MG63 (cell line): ENCODE measurements at places on chromosomes 16 and 17. TPM values are rescaled to one million over a fixed set of nuclear protein-coding genes. Genes with fewer than 3 reads are reported as not detected.

DNA sequence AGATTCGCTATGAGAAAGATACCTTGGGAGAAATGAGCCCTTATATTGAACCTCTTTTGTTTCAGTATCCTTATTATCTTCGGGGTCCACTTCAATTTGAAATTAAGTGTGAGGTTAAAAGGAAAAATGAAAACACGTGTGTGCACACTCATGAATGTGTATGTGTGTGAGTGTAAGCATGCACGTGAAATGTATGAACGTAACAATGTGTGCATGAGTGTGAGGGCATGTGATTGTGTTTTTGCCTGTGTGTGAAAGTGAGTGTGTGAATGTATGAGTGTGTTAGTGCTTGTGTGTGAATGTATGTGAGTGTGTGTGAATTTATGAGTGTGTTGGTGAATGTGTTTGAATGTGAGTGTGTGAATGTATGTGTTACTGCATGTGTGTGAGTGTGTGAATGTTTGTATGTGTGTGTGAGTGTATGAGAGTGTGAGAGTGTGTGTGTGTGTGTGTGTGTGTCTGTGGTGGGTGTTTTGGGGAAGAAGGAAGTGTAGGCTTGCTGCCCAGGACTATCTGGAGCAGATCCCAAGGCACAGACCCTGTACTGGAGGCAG, 224.0 kb upstream of the CDH13 start:
- DNase-seq, result no peak

GRCh38 chr16:78972006-78972405, 628.5 kb downstream of the MAF start:
- no peak for DNase-seq

DNA sequence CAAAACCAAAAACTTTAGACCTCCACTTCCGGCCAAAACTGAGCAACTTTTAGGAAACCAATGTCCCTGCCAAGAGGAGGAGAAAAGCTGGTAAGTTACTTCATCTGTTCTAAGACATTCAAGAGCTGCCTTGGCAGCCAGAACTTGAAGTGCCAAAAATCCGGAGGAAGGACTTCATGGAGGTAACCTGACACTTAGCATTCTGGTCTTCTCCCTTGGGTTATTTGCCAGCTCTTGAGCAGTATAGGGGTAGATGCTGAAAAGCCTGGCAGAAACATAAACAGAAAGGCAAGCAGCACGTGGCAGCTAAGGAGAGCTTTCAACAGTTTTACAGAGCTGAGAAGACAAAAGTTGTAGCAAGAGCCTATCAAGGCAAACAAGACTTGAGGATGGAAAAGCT, 53.2 kb downstream of the CDYL2 start:
- peak; percentile 2 for DNase-seq

The TBC1D3 gene
- total RNA-seq, result not detected in 2 replicates
